Glutamatergic neuron (in vitro differentiated cells): ENCODE measurements at places on chromosomes 2 and 18.

- no peak for DNase-seq
Measured at GRCh38 chr2:144240656-144241339, 279.1 kb downstream of the ZEB2 start.

DNA sequence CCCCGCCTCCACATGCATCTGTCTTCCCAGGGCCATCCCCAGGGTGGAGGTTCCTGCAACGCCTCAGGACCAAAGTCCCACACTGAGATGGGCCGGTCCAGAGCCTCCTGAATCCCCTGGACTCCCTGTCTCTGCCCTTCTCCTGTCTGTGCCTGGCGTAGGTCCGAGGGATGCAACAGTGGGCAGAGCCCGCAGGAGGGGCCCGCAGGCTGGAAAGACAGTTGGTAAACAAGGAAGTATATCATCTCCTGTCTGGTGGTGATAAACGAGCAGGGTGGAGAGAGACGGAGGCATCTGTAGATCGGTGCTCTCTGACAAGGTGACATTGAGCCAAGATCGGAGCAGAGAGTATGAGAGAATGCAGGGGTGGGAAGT, 72.6 kb upstream of the RAB6C start:
- DNase-seq = no peak

DNA sequence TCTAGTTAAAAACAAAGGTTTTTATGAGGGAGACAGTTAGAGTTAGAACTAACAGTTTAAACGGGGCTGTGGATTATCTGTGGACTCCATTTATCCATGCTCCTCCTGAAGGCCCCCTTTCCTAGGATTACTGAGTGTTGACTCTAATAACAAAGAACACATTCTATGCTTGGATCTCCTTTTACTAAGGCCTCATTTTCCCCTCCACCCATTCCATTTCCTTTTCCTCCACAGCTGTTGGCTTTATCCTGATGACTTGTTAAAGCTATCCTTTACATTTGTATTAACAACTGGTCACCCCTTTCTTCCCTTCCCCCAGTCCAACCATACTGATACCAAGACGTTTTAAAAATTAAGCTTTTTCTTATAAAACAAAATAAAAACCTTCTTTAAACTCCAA, 220.6 kb downstream of the SRBD1 start:
- DNase-seq = no peak

GRCh38 chr2:196324211-196324610, 152.8 kb upstream of the STK17B start:
- no peak for DNase-seq

DNA sequence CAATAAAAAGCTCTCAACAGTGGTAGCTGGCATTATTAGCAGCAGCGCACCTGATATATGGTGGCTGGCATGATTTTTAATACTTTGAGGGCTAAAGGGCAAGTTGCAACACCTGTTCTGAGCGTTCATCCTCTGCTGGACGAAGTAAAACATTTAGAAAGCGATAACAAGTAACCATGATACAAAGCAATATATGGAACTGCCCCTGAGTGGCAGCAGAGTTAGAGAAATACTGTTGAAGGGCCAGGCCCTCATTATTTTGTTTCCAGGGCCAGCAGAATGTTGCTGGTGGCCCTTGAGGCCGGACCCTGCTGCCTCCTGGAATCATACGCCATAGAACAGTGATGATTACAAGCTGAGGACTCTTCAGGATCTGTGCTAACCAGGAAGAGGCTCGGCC, 47.8 kb downstream of the ARHGEF4 start:
- no peak for DNase-seq

- no peak for DNase-seq
Measured at GRCh38 chr2:217283460-217283859, 423.6 kb upstream of the TNP1 start.

DNA sequence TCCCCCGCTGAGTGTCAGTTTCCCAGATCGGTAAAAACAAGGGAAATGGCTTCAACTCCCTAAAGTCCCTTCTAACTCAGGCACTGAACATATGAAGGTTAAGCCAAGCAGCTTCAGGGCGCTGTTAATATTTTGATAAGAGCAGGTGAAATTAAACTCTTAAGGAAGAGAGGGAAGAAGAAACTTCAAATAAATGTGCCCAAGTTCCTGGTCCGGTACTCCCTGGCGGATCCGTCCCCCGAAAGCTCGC, 564 bp downstream of the TRABD2A start:
- DNase-seq = no peak

DNA sequence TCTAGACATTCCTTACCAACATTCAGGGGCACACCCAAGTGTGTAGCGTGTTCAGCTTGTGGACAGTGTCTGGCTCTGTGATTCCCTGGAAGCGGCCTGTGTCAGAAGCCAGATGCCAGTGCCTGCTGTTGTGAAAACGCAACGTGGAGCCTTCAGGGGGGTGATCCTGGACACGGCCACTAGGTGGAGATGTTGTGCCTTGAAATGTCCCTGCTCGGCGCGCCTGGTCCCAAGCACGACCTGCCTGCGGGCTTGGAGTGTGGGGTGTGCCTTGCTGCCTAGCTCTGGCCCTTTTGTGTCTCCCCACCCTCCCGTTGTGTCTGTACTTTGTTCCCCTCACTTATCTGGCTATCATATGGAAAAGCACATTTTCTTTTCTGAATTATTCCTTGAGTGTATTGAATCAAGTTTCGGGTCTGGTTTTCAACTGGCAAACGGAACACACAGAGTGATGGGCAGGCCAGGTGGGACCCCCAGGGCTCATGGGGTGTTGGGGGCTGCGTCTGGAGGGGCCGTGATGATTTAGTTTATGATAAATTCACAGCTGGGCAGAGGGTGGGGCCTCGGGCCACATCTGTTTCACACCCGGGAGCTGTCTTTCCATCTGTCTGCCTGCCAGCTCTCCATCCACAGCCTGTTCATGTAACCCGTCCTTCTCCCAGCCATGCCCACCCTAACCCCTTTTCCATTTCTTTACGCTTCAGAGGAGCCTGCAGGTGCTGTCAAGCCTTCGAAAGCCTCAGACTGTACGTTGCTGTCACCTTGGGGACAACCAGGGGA, 95.5 kb downstream of the DYSF start:
- peak; percentile 84 for DNase-seq

DNA sequence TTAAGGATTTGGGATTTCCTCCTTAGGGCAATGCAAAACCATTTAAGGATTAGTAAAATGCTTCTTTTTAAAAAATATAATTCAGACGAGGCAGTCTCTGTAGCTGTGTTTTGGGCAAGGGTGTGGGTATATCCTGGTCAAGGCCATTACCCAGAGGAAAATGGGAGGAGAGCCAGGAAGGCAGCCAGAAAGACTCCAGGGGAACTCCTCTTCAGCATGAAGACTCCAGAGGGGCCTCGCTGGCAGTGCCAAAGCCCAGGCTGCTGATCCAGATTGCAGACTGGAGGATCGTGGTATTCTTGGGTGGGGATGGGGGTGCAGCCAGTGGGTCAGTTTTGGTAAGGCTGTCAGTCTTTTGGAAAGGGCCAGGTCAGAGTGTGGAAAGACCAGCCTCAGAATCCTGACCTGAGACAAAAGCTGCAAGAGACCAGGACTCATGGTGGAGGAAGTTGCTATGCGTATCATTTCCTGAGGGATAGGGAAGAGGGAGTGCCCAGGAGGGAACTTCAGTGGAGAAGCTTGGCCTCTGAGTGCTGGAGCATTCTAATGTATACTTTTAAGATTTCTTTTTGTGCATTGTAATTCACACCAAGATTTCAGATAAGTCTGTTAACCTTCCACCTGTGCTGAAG, 20.9 kb upstream of the RAB11FIP5 start:
- no peak for DNase-seq

DNA sequence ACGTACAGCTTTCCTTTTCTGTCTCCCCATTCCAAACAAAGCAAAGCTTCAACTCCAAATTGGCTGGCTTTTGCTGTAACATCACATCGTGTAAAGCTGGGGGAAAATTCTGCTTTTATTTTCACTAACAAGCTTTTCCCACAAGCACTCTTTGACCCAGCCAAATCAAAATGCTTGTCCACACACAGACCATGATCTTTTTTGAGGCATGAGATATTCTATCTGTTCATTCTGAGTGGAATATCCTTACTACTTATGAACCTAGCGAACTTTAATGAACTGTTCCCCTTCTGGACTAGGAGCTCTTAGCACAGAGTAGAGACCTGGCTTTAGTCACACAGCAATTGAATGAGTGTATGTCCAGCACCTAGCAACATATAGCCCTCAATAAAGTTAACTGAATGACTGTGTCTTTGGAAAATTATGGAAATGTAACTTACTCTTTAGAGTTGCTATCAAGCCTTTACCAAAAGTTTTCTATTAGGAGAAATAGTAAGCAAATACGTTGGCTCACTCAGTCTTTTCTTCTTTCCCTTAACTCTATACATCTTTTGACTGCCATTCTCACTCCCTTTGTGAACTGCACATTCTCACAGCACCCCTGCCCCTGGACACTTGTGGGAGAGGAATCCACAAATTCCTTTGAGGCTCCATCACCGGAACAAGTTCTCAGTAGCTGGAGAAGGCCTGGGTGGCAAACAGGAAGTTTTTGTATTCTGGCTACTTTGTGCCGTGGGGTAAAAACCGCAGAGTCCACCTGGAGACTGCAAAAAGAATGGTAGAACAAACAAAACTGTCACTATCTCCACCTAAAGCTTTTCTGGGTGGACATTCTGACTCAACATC, 1.3 kb upstream of the UBE2E3 start:
- DNase-seq = no peak

DNA sequence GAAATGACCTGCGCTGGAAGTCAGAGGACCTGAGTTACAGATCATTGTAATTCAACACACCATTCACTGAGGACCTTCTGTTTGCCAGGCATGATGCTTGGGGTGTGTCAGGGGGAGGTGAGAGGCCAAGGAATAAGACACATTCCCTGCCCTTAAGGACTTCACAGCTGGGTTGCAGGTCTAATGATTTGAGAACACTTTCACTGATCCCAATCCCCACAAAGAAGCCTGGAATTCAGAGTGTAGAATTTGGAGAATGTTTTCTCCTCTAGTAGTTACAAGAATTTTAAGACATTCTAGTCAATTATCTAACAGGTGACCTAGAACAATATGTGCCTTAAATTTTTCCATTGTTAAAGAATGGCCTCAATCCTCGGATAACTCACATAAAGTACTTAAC, 322.4 kb downstream of the TNS1 start:
- no peak for DNase-seq

DNA sequence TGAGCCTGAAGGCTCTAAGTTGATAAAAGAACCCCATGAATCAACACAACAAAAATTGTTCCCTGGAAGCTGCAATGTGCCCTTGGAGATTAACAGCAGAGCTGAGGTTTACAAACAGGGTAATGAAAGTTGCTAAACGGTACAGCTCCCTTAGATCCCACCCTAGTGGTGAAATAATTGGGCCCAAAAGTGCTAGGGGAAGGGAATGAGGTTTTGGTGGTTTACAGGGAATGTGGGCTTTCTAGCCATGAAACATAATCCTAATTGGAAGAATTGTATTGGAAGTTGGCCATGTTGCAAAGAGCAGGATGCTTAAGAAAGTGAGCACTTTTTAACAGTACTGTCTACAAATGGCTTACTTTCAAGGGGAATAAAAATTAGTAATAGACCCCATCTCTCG, 180.2 kb upstream of the SMIM21 start:
- no peak for DNase-seq

- no peak for DNase-seq
Measured at GRCh38 chr2:150063432-150063889, 424.0 kb downstream of the RND3 start.

GRCh38 chr18:7662866-7663265, 95.8 kb downstream of the PTPRM start:
- DNase-seq = no peak

GRCh38 chr2:15633043-15633970, 41.6 kb downstream of the DDX1 start:
- DNase-seq = no peak

DNA sequence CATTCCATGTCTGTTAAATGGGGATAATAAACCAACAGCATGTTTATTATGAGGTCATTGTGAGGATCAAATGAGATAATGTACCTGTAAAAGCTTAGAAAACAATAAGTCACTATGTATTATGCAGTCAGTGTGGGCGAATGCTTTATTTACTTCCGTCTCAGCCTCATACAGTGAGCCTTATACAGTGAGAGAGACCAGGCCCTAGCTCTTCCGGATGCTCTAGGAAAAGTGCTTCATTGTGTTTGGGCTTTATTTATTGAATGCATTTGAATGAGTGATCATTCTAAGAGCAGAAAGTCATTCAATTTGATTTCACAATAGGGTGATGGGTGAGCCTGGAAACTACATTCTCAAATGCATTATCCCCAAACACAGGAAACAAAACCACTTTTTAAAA, 603.9 kb upstream of the FANCL start:
- DNase-seq = no peak
